CD4-positive, CD25-positive, alpha-beta regulatory T cell (primary cell): ENCODE measurements at places on chromosomes 5 and 9. TPM values are rescaled to one million over a fixed set of nuclear protein-coding genes. Genes with fewer than 3 reads are reported as not detected.

The FCN2 gene
- polyA plus RNA-seq: not detected

The RAPGEF1 gene
- polyA plus RNA-seq: 4.5 TPM

The FRMD3 gene
- polyA plus RNA-seq: not detected

The BAAT gene
- not detected for polyA plus RNA-seq

The SLC22A4 gene
- polyA plus RNA-seq: not detected

The NR5A1 gene
- not detected for polyA plus RNA-seq

The PMPCA gene
- 46.5 TPM for polyA plus RNA-seq

DNA sequence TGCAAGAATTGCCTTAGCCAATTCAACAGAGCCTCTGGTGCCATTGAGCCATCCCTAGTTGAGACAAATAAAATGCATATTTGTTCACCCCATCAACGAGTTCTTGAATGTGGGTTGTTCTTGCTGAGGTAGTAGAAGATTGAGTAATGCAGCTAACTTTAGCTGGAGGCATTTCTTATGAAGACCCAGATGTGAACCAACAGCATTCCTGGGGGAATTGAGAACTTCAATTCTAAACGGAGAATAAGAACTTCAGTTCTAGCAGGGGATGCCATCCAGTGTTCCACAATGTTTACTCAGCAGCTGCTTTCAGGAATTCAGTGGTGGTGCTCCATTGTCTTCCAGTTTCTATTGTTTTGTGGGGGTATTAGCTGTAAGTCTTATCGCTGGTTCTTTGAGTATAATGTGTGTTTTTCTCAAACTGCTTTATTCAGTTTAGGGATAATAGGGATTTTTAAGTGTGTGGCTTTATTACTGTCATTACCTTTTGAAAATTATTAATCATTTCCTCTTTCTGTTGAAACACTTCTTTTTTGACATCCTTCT lies 1968.2 kb upstream of the NUDT12 start:
- DNase-seq: no peak

DNA sequence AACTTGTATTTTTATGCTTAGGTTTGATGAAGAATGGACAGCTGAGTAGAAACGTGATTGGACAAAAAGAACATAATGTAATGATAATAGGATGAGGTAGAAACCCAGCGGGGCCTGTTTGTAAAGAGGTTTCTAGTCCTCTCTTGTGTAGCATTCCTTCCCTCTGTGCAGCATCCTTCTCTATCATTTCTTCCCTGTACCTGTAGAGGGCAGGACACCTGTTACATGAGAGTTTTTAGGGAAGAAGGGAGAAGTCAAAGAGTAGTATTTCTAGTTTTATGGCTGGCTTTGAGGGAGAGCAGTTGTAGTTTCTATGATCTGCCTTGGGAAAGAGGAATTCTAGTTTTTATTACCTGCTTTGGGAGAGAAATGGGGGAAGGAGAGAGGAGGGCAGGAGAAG lies 162.1 kb upstream of the FST start:
- DNase-seq: no peak

DNA sequence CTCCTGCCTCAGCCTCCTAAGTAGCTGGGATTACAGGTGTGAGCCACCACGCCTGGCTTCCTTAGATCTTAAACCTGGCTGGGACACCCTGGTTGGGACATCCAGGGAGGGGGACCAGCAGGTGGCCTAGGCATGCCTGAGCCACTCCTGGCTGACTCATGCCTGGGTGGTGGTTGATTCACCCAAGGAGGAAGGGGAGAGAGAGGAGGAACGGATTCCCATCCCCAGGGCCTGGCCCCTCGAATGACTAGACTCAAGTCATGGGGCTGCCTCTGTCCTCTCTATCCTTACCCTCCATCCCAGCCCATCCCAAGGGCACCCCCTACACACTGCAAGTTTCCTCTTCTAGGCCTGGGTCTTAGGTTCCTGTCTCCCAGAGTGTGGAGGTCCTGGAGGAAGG lies 12.7 kb downstream of the EEIG1 start:
- no peak for DNase-seq

DNA sequence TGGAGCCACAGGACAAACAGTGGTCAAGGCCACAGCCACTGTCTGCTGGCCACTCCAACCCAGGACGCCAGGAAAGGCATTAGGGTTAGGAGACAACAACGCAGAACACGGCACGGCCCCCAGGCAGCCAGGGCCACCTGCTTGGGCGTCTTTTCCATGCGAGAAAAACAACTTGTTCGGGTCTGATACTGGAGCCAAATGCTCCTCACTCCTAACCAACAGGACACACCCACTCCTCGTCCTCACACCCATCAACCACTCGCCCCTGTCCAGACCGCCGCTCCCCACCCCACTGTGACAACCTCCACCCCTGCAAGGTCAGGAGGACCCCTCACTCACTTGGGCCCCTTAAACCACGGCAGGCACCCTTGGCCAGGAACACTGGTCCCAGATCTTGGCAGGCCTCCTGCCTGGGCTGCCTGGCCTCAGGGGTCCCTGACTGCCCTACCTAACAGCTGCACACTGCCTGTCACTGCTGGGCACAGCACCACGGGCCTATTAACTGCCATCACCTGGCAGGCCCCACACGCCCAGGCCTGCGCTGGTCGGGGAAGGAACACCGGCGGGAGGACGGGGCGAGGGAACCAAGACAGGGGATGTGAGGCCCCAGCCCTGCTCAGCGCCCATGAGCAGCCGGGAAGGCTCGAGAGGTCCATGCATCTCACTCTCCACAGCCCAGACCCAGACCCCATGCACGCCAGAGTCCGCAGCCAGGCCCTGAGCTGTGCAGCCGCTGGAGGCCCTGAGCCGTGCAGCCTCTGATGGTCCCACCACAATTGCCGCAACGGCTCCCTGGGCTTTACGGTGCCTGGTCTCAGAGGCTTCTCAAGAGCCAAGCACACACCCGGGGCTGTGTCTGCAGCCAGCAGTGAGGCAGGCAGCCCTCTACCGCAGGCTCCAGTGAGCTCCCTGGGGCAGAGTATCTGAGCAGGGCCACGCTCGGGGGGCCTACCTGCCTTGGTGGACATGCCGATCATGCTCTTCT lies 13.8 kb downstream of the CLPTM1L start:
- no peak for DNase-seq

- DNase-seq: no peak
Observed at GRCh38 chr9:93492327-93492726, 38.9 kb upstream of the FAM120AOS start.

- DNase-seq: no peak
Observed at GRCh38 chr5:181255836-181256578, 4.9 kb downstream of the TRIM52 start.

GRCh38 chr9:119157196-119157595 lies 212.0 kb downstream of the BRINP1 start:
- DNase-seq: no peak

GRCh38 chr5:90613459-90613858 lies 54.9 kb downstream of the ADGRV1 start:
- DNase-seq: no peak

DNA sequence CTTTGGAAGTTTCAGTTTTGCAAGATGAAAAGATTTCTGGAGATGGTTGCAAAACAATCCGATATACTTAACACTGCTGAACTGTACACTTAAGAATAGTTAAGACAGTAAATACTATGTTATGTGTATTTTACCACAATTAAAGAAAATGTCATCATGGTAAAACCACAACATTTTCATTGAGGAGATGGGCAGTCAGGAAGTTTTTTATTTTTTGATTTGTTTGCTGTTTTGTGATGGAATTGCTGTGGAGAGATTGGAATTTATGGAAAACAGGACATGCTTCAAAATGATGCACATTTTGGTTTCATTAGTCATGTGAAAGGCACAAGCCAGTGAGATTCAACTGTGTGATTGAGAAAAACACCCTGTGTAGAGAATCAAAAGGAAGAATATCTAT lies 90.5 kb upstream of the AGXT2 start:
- DNase-seq: no peak

DNA sequence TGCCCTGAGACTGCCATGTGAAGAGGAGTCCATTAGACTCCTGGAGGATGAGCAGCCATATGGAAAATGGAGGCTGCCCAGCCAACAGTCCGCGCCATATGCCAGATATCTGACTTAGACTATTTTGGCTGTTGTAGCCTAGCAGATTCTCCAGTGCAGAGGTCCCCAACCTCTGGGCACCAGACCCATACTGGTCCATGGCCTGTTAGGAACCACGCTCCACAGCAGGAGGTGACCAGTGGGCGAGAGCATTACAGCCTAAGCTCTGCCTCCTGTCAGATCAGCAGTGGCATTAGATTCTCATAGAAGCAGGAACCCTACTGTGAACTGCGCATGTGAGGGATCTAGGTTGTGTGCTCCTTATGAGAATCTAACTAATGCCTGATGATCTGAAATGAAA lies 851.9 kb downstream of the NR2F1-AS1 start:
- no peak for DNase-seq

- no peak for DNase-seq
Observed at GRCh38 chr5:87850843-87851242, 417.8 kb downstream of the TMEM161B start.

GRCh38 chr9:119788921-119789320 lies 419.7 kb upstream of the BRINP1 start:
- no peak for DNase-seq

- no peak for DNase-seq
Observed at GRCh38 chr5:150585781-150586341, 54.6 kb upstream of the SYNPO start.

GRCh38 chr5:89309268-89309667 lies 426.3 kb upstream of the MEF2C start:
- no peak for DNase-seq

DNA sequence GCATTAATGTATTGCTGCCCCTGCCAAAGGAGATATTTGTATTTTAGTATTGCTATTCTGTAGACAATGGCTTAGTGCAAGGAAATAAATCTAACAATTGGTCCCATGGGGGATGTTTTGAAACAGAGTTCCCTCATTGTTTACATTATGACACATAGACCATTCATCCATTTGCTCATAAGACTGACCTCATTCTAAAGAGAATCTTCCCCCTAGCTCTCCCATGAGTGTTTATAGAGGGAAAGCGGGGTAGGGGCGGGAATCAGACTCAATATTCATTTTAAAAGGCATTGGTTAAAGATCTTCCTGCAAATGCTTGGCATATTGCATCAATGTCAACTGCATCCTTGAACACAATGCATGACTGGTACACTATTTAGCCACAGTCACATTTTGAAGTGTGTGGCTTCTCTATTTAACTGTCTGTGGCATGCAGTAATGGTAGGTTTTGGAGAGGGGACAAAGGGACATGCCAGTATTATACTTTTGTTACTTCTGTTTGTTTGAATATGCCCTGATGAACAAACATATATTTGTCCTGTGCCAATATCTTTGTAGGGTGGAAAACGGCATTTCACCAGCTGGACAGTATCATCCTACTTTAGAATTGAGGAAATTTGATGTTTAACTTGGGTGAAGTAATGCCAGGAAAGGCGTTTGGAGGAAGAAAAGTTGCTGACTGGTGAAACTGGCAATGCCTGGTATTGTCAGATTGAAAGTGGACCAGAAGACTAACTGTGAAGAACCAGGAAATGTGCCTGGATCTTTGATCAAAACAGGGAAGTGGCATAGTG lies 84.1 kb upstream of the MEGF10 start:
- no peak for DNase-seq

DNA sequence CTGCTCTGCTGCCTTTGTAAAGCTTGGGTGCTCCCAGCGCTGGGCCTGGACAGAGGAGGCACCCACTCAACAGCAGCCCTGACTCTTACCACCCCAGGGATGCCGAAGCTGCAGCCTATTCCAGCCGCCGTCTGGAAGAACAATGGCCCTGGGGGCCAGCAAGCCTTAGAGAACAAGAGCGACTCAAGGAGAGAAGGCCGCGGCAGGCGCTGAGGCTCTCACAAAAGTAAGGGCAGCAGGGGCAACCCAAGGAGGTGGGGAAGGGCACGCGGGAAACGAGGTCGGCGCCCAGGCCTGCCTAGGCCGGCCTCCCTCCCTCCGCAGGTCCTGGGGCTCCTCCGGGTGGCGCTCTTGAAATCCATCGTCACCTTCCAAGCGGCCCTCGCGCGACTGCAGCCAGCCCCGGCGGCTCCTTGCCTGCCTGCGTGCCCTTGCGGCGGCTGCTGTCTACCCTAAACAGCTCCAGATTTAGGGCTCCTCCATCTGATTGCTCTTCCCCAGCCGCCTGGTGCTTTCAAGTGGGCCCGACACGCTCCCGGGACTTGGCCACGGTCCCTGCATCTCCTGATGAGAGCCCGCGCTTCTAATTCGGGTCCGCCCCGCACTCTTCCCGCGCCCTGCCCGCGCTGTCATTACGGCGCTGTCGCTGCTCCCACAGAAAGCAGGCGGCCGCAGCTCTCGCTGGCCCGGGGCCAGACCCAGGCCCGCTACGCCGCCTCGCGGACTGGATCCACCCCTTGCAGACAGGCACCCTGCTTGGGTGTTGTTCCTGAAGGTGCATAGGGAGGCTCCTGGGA lies 213.3 kb downstream of the SEMA6A start:
- DNase-seq: no peak

DNA sequence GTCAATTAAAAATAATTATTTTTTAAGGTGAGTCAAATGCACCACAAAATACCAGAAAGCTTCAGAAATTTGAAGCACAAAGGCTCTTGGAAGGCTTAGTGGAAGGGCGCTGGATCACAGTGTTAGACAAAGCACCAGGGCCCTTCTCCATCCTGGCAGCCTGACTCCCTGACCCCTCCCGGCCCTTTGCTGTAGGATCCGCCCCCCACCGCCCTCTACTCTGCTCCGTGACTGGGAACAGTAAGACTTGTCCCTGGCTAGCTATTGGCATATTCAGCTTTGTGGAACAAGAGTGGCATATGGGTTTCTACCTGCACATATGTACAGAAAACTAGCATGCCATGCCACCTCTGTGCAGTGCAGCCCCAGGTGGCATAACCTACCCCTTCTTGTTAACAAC lies 222.1 kb downstream of the SYK start:
- no peak for DNase-seq

DNA sequence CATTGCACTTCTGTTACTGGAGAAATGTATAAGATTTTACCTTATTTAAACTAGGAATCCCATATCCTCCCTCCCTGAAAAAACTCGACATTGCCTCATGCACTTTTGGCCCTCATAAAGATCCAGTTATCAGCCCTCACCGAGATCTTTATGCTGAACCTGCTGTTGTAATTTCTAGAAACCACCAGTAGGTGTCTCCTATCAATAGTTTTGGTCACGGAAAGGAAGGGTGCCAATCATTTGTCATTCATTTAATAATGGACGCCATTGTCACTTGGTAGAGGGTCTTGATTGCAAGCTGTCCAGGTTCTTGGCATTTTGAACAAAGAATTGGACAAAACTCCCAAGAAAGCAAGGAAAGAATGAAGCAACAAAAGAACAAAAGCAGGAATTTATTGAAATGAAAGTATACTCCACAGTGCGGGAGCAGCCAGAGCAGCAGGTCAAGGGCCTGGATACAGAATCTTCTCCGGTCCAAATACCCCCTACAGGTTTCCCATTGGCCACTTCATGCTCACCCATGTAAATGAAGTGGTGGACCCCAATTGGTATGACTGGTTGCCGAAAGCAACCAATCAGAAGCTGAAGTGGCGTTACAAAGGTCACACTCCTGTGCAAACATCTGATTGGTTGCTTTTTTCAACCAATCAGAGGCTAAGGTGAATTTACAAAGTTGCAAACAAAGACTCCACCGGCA lies 524.3 kb downstream of the PSAT1 start:
- no peak for DNase-seq

DNA sequence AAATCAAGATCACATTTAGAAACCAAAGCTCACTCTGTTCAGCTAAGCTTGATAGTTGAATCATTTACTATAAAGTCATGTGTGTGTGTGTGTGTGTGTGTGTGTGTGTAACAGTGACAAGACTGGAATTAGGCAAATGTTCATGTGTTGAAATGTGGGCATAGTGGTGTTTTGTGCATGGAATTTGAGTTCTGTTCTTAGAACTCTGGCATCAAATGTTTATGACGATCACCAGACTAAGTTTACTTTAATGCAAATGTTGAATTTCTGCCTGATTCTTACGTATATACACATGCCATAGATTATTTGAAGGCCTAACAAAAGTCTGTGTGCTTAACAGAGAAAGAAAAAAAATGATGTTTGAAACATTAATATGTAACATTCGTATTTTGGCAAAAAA lies 72.8 kb upstream of the COL5A1 start:
- DNase-seq: no peak
